ENCODE measurements at places on chromosomes 16 and 17.

- DNase-seq: no peak
Observed at GRCh38 chr17:49054342-49055092, 57.3 kb downstream of the IGF2BP1 start.

- DNase-seq: peak; percentile 20
Observed at GRCh38 chr17:4492721-4493561, 5.7 kb upstream of the SPNS2 start.

DNA sequence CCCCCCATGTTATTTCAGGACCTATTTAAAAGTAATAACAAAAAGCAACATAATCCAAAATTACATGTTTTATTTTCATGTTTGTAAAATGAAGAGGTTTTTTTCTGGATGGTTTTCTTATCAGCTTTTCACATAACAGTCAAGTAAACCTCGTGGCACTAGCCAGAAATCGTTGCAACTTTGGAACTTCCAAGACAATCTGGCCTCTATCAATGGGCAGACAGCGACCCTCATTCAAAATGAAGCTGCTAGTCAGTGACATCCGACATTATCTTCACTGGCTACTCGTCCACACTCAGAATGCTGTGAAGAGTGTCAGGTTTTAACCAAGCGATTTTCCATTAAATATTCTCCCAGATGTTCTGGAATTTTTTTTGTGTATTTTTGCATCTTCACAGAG is 22.7 kb downstream of the ZNF652 start:
- no peak for DNase-seq

GRCh38 chr16:20409398-20410120 is at the start of gene ACSM5:
Gene ACSM5, plus strand, starts transcription at chr16:20409534. Its CDS starts 1,951 bp downstream, at chr16:20411485.
- DNase-seq: no peak

DNA sequence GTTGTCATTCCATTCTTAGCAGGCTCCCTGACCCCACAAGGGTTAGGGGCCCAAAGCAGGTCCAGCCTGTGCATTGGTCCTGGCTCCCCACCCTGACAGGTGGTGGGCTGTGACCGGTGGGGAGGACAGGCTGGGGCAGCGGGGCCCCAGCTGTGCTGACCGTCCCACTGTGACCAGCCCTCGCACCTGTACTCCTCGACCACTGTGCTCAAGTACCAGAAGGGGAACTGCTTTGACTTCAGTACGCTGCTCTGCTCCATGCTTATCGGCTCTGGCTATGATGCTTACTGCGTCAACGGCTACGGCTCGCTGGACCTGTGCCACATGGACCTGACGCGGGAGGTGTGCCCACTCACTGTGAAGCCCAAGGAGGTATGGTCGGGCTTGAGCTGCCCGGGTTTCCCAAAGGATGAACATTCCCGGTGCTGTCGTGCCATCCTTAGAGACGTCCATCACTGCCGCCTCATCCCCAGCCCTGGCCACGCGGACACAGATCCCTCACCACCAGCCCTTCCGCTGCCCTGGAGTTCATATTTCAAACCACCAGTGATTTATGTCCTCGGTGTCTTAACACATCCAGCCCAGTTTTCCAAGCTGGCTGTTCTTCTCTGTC is 7.3 kb downstream of the DRC7 start:
- DNase-seq: no peak

DNA sequence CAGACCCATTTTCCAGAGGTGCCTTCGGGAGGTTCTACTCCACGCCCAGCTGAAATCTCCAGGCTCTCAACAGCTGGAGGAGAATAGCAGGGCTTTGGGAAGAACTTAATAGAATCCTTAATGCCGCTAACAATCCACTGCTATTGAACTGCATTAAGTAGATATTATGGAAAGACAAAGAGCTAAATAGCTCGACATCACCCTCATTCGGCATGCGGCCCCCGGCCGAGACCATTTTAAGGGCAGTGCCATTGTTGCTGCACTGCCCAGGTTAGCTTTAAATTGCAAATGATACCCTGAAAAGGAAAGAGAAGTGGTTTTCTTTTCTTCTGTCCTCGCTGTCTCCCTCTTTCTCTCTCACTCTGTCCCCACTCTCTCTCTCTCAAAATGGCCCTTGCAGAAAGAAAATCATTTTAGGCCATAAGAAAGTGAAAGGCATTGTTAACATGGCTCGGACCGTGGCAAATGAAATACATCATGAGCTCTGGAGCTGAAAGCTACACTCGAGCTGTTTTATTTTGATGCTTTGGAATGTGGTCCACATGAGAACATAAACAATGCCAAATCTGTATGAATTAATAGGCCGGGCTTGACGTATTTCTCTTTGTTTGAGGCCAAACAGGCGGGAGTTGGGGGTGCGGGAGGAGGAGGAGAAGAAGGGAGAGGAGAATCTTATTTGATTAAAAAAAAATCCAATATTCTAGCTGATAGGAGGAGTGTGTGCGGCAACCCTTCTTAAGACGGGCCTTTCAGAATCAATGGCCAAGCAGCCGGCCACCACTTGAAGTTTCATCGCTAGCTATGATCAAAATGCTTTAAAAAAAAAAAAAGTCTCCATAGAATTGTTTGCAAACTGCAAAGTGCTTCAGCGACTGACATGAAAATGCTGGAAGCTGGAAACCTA is 298.8 kb upstream of the IRX3 start:
- DNase-seq: no peak

DNA sequence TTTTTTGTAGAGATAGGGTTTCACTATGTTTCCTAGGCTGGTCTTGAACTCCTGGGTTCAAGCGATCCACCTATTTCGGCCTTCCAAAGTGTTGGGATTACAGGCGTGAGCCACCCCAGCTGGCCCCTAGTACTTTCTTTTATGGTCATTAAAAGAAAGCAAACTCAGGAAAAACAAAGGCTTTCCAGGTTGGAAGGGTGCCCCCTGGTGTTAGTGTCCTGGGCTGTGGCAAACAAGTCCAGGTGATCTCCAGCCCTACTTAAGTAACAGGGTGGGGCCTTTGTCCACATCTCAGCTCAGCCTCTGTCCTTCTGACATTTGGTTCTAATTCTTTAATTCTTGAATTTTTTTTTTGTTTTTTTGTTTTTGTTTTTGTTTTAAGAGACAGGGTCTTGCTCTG is 6.9 kb downstream of the IGFBP4 start:
- peak; percentile 56 for DNase-seq

DNA sequence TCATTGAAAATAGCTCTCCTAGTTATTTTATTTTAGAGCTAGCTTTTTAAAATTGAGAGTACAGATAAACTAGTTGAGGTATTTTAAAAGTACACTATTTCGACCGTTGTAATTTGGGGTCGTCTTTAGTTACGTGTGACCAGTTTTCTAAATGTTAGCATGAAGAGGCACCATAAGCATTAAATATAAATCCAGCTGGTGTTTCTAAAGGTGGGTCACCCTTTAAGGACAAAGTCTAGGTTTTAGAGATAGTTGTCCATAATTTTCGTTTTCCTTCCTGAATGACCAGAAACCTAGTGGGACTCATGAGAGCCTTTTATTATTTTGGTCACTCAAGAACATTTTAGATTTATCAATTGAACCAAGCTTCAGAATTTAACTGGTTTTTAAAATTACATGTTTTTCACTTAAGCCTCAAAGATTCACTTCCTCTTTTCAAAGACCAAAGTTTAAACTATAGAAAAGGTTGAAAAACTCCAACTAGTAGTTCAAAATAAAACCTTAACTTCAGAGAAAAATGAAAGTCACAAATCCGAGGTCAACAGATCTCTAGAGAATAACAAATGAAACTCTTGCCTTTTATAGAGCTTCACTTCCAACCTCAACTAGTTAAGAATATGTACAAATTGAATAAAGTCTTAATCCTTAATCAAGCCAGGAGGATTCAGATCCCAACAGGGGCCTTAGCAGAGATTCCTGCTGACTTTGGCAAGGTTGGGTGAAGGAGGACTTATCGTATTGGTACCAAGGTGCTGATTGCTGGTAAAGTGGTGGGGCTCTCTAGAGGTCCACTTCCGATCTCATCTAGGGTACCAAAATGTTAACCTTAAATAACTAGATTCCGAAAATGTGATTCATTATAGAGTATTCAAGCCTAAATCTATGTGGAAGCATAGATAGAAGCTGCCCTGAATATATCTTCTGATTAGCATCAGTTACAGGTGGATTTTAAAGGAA is 32.5 kb downstream of the PHKB start:
- DNase-seq: no peak

DNA sequence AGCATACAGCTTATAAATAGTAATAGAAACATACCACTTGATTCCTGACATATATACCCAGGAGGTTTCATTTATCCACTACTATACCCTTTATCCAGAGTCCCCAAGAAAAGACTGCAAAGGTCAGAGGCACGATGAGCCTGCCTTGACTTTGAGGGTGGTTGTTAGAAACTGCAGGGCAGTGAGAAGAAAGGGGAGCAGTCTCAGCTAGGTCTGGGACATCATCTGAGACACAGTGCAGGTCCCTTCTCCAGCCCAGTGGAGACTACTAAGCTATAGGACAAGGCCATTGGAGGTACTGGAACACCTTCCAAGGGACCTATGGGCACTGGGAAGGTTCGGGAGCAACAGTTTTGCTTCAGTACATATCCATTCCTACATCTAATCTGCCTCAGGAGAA is 20.2 kb upstream of the TEKT3 start:
- DNase-seq: no peak

- no peak for DNase-seq
Observed at GRCh38 chr16:71343078-71343477, 15.4 kb upstream of the CALB2 start.

- peak; percentile 59 for DNase-seq
Observed at GRCh38 chr17:47013341-47013740, 34.3 kb upstream of the RPRML start.

DNA sequence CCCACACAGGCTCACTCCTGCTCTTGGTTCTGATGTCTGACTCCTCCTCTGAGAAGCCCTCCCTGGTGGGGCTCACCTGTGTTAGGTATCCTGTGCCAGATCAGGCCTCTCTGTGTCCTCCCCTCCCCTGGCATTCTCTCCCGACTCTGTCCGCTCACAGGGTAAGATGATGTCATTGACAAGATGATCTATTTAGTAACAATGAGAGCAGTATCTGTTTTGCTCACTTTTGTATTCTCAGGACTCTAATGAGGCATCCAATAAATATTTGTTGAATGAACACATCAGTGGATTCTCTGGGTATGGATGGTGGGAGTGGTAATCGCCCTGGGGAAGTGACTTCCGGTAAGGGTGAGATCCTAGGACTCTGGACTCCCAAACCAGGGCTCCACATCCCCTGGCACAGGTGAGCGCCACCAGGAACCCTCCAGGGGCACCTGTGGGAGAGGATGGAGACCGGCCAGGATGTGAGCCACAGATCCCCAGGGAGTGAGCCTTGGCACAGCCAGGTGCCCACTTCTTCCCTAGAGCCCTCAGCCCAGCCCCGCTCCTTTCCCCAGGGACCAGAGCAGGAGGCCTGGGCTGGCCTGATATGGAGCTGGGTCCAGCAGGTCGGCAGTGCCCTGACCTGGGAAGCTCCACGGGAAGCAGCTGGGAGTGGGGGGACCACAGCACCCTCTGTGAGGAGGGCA is 5.4 kb upstream of the HAP1 start:
- no peak for DNase-seq

GRCh38 chr17:76736349-76737081 is 616 bp downstream of the SRSF2 start:
- DNase-seq: peak; percentile 50

- DNase-seq: no peak
Observed at GRCh38 chr16:53826658-53827057, 122.7 kb downstream of the FTO start.

- DNase-seq: no peak
Observed at GRCh38 chr17:43967251-43967875, 13.6 kb upstream of the PYY start.

DNA sequence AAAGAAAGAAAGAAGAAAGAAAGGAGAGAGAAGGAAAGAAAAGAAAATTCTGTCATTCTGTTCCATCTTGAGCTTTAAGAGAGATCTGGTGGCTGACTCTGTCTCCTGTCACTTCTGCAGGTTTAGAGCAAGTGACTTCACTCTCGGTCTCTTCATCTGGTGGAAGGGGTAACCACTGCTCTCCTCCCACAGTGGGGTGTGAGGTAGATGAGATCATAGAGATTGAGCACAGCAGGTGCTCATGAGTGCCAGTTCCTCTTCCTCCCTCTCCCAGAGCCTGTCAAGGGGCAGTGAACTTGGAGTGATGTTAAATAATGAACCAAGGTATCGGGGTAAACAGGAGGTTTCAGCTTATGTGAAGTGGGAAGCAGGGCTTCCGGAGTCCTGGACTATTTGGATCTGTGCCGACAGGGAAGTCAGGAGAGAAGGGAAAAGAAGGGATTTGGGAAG is 47.7 kb downstream of the BEAN1 start:
- no peak for DNase-seq

- DNase-seq: peak; percentile 14
Observed at GRCh38 chr16:30526137-30526822, at the start of gene ZNF768. Gene ZNF768, minus strand, starts transcription at chr16:30526566. Its CDS starts 153 bp downstream, at chr16:30526413.

- DNase-seq: peak; percentile 58
Observed at GRCh38 chr17:64653325-64653984, 8.7 kb downstream of the SMURF2 start.

DNA sequence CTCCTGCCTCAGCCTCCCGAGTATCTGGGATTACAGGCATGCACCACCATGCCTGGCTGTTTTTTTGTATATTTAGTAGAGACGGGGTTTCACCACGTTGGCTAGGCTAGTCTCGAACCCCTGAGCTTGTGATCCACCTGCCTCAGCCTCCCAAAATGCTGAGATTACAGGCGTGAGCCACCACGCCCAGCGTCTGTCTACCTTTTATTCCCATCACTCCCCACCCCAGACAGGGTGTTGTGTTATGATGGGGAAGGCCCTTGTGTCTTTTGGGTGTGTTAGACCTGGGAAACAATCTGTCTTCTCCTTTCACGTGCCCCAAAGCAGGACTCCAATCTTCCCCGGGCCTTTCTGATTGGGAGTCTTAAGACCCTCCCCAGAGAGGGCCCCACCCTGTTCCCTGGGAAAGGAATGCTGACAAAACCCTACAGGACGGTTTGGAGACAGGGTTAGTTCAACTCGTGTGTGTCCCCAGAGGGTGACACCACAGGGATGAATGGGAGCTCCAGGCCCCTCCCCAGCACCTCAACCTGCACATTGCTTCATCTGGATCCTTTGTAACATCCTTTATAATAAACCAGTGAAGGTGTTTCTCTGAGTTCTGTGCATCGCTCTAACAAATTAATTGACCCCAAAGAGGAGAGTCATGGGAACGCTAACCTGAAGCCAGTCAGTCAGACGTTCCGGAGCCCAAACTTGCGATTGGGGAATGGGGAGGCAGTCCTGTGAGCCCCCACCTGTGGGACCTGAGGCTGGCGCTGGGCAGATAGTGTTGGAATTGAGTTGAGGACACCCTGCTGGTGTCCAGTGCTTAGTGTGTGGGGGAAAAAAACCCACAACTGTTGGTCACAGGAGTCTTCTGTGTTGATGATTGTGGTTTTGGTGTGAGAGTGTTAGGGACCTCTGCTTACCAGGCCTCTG is 3.2 kb upstream of the ELOB start:
- no peak for DNase-seq

DNA sequence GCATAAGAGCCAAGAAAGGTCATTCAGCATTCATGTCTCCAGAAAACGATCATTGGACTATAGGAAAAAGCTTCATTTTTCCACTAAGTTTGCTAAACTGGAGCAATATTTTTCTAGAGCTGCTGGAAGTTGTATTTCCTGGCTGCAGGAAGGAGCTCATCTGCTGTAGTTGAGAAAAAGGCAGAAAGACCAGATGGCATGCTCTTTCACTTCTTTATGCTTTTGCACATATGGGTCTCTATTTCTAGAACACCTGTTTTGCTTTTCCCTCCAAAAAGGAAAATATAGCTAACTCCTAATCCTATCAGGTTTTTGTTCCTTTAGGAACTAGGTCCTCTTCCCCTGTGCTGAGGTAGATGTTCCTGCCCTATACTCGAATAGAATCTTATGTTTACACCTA is 61.9 kb upstream of the HLF start:
- no peak for DNase-seq
